ENCODE measurements at places on chromosomes 2 and 18.
A peak's percentile ranks its signal among the peaks of the same experiment; 100 is the strongest.

DNA sequence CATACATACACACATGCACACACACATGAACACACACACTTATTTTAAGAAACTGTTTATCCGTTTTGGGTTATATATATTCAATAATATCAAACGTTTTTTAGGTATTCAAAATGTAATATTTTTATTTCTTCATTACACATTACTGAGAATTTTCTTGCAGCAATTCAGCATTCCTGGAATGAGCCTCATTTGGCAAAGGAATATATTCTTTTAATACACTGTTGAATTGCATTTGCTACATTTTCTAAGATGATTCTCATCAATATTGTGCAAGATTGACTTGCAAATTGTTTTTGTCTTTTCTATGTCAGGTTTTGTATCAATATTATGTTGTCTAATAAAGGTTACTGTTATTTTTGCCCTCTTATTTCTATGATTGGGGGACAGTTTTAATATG is 276.1 kb upstream of the CYP26B1 start:
- DNase-seq = no peak

GRCh38 chr2:71595569-71595968 is 142.2 kb downstream of the DYSF start:
- no peak for DNase-seq

DNA sequence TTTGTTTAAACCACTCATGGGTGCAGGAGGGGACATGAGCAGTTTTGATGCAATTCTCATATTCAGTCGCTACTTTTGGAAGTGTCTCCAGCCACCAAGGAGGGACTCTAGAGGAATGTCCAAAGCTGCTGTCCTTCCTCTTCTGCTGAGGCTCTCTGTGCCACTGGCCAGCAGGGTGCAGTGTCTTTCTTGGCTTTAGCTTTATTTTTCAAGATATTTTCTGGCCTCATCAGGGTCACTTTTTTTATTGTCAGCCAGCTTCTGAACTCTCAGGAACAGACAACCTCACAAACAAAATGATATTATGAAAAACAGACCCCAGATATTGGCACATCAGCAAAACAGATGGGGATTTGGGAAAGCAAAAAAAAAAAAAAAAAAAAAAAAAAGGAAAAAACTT is 289.3 kb upstream of the ZSWIM2 start:
- no peak for DNase-seq

DNA sequence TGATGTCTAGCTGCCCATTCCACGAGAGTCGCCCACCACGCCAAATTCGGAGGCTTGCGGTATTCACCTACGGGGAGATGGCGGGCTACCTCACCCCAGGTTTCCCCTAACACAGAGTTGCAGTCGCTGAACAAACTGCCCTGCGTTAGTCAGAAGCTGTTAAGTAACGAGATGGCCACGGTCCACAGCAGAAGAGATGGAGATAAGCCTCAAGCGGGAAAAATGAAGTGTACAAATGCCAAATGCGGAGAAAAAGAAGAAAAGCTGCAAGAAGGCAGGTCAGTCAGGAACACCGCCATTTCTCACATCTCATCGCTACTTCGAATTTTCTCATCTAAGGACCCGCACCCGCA is 425 bp downstream of the ASB3 start:
- peak; percentile 44 for DNase-seq

DNA sequence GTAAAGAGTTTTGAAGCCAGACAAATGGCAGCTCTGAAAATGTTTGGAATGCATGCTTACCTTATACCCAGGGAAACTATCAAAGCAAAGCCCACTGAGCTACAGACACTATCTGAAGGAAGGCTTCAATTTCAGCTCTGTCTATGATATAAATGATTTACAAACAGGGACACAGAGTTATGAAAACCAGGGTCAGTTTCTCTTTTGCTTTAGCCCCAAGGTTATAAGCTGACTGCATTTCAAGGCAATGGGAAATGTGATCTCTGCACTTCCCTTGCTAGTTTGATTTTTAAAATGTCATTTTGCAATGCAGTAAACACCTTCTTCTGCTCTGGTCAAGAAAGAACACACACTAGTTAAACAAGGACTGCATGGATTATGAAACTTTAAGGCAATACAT is 65.2 kb upstream of the CCDC195 start:
- DNase-seq = no peak

DNA sequence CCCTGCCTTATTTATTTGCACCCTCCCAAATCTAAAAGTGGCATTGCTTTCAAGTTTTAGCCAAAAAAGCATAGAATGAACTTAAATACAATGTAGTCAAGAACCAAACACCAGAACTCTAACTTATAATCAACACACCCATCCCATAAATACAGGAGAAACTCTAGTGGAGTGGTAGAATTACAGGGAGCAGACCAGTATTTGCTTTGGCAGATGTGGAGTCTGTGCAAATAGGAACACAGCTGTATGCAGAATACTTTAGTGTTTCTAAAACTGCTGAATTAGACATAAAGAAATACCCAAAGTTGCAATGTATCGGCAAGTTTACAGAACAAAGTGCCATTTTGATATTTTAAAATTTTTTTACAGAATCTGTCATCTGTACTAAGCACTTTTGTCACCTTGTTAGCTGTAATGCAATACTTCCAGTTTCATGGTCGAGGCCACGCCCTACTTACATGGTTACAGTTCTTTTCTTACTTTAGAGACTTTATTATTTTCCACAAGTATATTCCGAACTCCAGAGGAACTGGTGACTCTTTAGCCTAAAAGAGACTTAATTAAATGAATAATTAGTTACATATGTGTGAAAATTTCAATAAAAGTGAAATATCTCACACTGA is 23.7 kb upstream of the COL5A2 start:
- DNase-seq = no peak

GRCh38 chr2:148529745-148530144 is 114.8 kb upstream of the EPC2 start:
- DNase-seq = no peak

DNA sequence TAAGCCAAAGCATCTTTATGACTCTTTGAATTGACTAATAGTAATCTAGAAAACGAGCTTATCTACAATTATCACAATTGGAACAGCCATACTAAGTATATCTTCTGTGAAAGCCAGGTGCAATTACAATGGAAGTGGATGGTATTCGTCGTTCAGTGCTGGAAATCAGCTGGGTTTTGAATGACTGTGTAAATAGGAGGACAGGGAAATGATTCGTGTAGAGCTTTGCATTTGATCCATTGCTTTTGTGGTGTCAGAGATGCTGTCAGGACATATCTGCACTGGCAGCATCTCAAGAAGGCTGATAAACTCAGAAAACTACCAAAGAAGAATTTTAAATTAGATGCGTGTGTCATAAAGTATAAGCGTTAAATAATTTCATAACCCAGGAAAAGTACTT is 187.1 kb downstream of the ZNF407 start:
- DNase-seq = no peak

GRCh38 chr2:108395155-108395554 is 17.4 kb downstream of the SULT1C4 start:
- no peak for DNase-seq

DNA sequence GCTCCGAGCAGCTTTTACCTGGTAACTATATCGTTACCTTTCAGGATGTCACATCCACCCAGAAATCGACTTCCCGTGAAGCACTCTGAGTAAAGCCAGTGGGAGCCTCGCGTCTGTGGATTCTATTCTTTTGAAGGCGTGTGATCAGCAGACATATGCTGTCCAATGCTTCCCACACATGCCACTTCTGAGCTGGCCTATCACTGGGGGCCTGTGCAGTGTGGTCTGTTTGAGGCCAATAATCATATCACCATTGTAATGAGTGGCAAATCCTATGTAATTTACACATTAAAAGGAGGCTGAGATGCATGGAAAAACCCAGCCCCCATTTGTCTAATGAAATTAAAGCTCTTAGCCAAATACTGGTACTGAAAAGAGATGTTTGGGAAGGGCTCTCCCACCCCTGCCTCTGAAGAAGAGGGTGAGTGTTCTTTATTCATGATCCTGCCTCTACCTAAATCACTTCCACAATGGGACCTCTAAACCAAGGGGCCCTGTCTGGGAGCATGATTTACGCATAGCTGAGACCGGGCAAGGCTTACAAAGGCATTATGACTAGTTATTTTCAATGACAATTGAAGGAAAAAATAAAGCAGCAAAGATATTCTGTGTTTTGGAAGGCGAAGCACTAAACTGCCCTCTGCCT is 686.8 kb downstream of the ZEB2 start:
- DNase-seq = no peak

DNA sequence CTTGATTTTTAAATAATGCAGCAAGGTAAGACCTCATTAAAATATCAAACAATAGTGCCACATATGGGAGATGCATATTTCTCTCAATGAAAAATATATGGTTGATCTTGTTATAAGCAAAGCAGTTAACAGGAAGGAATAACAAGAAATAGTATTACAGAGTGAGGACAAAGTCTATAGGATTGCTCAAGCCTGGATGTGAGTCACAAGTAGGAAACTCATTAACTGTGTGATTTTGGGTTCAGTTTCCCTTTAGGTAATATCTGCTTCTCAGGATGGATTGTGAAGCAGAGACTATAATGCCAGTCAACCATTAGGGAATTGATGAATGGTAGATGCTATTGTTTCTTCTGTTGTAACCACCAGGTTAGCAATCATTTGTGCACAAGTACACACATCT is 42.9 kb upstream of the SPHKAP start:
- DNase-seq = no peak

- DNase-seq = no peak
These were observed 103.4 kb upstream of the RASGRP3 start for GRCh38 chr2:33372940-33373553.

- DNase-seq = no peak
These were observed 359.3 kb upstream of the TNP1 start for GRCh38 chr2:217219164-217219520.

GRCh38 chr2:150528861-150529801 is 41.7 kb upstream of the RND3 start:
- DNase-seq = no peak

GRCh38 chr2:172467382-172467781 is 40.0 kb downstream of the ITGA6 start:
- no peak for DNase-seq

DNA sequence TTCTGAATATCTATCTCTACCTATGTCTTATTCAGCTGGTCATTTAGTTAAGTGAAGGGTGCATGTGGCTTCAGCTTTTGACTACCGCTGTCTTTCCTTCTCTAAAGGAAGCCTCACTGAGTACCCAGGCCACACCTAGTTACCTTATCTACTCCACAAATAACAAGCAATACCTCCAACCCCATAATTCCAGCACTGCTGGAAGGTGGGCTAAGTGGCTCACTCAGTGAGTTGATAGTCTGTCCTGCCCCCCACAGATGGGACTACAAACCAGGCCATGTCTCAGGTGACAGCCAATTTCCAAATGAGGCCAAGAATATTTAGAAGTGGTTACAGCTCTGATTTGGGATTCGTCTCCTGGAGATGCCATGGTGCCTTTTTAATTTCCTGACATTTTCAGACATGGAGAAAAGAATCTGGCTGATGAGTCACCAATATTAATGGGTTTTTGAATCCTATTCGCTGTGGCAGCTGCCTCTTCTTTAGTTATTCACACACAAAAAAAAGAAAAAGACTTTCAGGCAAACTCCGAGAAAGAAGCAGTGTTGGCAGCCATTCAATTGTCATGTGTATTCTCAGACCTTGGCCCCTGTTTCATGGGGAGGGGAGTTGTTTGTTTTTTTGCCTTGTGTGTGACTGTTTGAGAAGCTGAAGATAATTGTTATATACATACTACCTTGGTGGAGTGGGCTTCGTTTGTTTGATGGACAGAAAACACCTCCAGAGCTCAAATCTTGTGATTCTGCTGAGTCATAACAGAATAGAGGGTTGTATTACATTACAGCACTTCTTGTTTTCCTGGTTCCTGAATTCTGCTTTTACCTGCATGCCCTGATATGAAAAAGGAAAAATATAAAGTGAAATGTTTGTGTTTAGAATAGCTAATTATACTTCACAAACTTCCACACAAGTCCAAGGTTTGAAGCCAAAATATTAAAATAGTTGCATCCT is 64.2 kb downstream of the SCG2 start:
- DNase-seq = no peak

GRCh38 chr18:14933049-14933851 is 185.3 kb downstream of the ANKRD30B start:
- DNase-seq = no peak

DNA sequence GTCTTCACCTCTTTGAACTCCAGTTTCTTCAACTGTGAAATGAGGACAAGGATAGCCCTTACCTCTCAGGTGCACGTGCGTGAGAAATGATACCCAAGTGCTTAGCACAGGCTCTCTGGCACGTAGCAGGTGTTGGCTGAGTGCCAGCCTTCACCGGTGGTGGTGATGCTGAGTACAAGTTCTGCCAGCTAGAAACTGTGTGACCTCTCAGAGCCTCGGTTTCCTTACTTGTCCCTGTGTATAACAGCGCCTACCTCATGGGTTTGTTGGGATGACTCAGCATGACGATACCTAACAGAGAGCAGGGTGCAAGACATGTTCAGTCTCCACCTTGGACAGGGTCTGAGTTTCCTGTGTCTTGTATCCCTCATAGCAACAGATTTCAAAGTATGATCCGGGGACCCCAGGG is 205.1 kb downstream of the TNS1 start:
- DNase-seq = no peak

GRCh38 chr2:49404108-49404507 is 249.8 kb upstream of the FSHR start:
- DNase-seq = no peak
